ENCODE measurements at places on chromosomes 1 and 21.

DNA sequence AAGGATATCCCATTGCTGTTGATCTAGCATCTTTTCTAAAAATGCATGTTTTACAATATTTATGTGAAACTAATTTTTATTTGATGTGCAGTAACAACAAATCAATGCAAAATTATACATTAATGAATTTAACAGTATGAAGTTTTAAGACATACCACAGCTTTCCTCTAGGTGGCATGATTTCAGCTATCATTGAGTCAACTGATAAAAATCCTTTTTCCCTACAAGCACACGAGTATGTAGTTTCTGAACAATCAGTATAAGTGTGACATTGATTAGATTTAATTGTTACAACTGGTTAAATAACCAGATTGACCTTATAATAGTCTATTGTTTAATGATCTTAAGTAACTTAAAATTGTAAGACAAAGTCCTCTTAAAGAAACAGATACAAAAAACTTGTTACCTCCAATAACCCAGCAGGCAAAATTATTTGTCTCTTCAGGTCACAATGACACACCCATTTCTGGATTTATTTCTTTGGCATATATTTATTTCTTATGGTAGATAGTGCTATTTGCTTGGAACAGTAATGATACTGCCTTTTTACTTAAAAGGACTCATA lies 5.8 kb upstream of the TGFB2 start:
- DNase-seq, result no peak

DNA sequence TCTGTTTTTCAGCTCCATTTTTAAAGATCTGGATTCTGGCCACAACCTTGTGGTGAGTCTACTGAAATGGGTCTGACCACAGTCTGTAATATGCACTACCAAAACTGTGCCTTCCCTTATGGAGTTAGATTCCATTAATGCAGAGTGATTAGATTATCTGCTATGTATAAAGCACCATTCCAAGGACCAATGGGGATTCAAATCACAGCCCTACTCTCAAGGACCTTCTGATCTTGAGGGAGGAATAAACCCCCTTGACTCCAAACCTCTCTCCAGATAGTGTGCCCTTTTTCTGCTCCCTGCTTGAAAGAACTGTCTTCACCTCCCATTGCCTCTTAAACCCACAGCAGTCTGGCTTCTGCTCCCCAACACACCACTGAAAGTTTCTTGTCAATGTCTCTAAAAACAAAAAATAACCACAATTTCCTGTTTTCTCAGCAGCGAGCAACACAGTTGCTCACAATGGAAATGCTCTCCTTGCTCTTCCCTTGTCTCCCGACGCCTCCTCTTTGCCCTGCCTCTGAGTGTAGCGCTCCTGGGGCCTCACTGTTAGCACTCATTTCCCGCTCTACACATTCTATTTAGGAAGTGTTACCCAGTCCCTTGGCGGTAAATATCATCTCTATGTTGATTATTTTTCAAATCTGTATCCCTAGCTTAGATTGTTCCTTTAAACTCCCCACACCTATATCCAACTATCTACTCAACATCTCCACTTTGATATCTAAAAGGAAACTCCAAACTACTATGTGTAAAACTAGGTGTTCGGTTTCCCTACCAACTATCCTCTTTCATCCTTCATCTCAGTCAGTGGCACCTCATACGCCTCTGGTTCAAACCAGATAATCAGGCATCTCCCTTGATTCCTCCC lies 13.6 kb downstream of the PCNX2 start:
- DNase-seq, result peak; percentile 19

GRCh38 chr21:33642896-33643657 lies 776 bp downstream of the ITSN1 start:
- DNase-seq, result peak; percentile 60

GRCh38 chr1:27105018-27105417 lies 49.9 kb downstream of the SLC9A1 start:
- DNase-seq, result no peak

DNA sequence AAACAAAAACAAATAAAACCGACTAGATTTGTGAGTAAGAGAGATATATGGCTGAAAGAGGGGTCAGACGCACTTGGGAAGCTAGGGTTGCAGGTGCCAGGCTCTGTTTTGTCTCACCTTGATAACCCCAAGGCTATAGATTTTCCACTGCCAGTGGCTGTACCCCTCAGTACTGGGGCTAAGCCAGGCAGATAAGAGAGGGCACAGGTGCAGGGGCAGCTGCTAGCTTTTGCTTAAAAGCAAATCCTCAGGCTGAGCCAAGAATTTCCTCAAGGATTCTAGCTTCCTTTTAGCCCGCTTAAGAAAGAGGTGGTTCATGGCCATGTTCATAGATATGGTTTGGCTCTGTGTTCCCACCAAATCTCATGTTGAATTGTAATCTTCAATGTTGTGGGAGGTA lies 57.9 kb downstream of the OVGP1 start:
- DNase-seq, result no peak

DNA sequence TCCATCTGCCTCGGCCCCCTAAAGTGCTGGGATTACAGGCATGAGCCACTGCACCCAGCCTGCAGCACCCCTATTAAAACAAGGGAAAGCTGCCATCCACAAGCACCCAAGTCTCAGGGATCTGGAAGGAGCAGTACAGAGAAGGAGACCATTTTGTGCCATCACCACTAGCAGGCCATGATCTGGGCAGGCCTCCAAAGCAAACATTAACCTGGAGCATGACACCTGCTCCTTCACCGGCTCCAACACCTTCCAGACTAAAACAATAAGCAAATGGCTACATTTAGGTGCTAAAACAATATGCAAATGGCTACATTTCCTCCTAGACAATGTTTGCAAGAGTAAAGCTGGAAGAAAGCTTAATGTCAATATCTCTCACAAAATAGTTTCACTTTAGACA lies 16.7 kb downstream of the MEAF6 start:
- DNase-seq, result no peak

DNA sequence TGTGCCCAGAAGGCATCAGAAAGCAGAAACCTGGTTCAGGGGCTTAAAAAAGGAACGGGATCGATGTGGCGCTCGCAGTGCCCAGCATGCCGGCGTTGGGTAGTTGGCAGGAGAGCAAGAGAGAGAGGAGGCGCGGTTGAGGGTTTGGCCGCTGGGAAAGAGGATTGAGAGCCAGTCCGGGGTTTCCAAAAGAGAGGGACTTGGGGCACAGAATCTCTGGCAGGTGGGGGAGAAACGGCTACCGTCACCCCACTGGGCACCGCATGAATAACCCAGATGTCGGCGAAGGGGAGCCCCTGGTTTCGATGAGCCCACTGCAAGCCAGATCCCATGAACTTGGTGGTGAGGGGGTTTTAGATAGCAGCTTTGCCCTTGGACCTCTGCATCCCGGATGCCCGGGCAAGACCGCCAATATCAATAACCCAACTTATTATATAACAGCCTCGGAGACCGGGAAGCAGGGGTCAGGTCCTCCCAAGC lies 60.4 kb upstream of the ACOT11 start:
- DNase-seq, result no peak

GRCh38 chr21:25292396-25292795 lies 314.9 kb downstream of the MRPL39 start:
- no peak for DNase-seq

GRCh38 chr1:99601709-99602403 lies 44.1 kb upstream of the PALMD start:
- DNase-seq, result no peak

DNA sequence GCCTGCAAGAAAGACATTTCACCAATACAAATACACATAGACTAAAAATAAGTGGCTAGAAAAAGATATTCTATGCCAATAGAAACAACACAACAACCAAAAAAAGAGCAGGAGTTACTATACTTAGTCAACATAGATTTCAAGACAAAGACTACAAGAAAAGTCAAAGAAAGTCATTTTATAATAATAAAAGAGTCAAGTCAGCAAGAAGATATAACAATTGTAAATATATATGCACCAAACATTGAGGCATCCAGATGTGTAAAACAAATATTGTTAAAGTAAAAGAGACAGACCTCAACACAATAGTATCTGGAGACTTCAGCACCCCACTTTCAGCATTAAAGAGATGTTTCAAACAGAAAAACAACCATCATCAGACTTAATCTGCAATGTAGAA lies 104.6 kb downstream of the AMY1C start:
- no peak for DNase-seq

GRCh38 chr1:171645553-171646248 lies 6.8 kb downstream of the MYOC start:
- DNase-seq, result no peak

DNA sequence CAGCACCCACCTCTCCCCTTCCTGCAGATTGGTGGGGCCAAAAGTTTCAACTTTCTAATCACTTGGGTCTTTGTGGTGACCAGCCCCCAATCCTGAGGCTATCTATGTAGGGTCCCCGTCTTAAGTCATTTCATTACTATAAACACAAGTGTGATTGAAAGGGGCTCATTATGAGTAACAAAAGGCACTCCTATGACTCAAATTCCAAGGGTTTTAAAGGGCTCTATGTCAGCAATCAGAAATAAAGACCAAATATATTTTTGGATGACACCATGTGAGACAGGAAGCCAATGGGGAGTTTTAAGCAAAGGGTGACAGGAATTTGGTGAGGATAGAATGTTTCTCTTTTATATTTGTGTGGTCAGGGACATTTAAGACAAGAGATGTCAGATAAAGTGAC lies 6.2 kb downstream of the ERO1B start:
- DNase-seq, result no peak

- no peak for DNase-seq
Observed at GRCh38 chr1:232372841-232373440, 257.0 kb downstream of the SIPA1L2 start.

DNA sequence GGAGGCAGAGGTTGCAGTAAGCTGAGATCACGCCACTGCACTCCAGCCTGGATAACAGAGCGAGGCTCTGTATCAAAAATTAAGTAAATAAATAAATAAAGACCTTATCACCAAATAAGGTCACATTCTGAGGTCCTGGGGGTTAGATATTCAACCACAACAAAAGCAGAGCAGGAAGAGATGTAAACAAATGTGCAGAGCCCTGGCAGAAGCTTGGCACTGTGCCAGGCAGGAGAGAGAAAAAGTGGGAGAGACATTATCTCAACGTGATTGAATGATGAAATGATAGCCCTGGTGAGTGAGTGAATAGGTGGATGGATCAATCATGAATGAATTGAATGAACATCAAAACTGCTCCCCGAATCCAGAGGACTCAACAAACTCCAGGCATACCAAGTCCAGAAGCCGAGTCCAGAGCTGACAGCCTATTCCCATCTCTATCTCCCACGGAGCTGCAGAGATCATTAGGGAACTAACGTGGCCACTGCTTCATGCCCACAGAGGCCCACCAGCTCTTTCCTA lies 150.7 kb downstream of the TOMM20 start:
- DNase-seq, result no peak

- DNase-seq, result no peak
Observed at GRCh38 chr1:16443975-16444770, 3.6 kb downstream of the NECAP2 start.

- no peak for DNase-seq
Observed at GRCh38 chr1:10834770-10835412, 38.4 kb upstream of the CASZ1 start.

DNA sequence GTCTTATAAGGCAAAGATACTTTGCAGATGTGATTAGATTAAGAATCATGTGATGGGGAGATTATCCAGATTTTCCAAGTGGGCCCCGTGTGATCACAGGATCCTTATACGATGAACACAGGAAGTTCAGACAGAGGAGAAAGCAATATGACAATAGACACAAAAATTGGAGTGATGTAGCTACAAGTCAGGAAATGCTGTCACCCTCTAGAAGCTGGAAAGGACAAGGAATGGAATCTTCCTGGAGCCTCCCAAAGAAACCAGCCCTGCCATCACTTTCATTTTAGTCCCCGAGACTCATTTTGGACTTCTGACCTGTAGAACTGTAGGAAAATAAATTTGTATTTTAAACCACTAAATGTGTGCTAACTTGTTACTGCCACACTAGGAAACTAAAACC lies 61.9 kb upstream of the C1orf21 start:
- no peak for DNase-seq

DNA sequence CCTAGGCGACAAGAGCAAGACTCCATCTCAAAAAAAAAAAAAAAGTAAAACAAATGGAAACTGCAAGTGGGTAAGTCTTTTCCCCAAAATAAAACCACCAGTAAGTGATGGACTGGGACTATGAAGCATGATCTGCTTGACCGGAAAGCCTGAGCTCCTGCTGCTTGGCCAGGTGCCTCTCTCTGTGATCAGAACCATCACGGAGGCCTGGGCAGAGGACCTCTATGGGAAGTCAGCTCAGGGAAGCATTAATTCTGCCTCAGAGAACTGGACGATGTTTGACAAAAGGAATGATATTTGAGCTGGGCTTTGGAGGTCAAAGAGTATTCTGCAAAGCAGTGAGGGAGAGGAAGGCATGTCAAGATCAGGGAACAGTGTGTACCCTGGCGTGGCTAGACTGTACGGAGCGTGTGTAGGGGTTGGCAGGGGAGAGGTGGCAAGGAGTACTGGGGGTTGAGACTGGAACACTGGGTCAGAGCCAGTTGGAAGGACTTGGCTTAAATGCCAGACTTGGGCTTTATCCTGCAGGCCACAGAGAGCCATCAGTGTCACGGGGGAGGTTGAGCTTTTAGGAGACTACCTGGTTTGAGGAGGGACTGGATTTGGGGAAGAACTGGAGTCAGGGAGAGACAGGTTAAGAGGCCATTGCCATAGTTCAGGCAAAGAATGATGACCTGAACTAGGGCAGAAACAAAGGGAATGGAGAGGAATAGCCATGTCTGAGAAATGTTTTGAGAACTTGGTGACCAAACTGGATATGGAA lies 16.4 kb downstream of the ATP1A2 start:
- DNase-seq, result no peak

DNA sequence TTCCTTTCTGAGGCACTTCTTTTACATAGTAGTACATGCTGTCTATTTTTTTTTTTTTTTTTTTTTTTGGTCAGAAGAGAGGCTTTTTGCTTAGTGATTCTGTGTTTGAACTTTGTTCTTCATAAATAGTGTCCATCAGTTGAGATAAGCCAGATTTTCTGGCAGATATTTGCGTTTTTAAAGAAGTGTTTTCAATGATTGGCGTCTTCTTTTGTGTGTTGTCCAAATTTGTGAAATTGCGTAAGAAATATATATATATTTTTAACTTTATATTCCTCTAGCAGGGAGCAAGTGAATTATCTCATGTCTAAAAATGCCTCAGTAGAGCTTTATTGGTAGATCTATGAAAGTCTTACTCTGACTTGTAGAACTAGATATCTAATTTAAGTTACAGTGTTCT lies 28.3 kb downstream of the NEK7 start:
- DNase-seq, result no peak

DNA sequence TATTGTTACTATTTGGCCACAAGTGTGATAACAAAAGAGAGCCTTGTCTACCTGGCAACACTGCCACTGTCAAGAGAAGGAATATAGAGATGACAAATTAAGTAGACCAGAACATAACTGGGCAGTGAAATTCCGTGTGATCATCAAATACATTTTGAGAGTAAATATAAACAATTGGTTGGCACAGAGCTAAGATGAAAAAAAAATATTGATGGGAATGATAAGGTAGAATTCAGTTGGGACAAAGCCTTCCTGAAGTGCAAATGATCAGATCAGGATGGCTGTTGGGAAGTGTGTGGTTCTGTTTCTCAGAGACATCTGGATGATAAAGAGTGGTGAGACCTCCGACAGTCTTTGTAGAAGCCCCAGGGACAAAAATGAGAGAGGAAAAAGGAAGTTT lies 205.5 kb upstream of the CAMK1G start:
- DNase-seq, result no peak

- DNase-seq, result peak; percentile 37
Observed at GRCh38 chr1:68116643-68117235, 66.3 kb upstream of the DIRAS3 start.

GRCh38 chr1:58107943-58108342 lies 438.6 kb downstream of the OMA1 start:
- DNase-seq, result no peak

- DNase-seq, result no peak
Observed at GRCh38 chr1:109392037-109392787, 5.5 kb downstream of the SORT1 start.

GRCh38 chr1:154765970-154766369 lies 104.1 kb downstream of the KCNN3 start:
- DNase-seq, result no peak
